Neural crest cell (in vitro differentiated cells): ENCODE measurements at places on chromosomes 13 and 19. TPM values are rescaled to one million over a fixed set of nuclear protein-coding genes. Genes with fewer than 3 reads are reported as not detected.

The ZNF345 gene
- total RNA-seq, result 8.7 and 10.2 TPM in 2 replicates

- peaks cover 15% of the 10 kb centered on the region for H3K36me3 ChIP-seq
- no peak for DNase-seq
- no peak overlapping the region for H3K27ac ChIP-seq
- no peaks in the 10 kb centered on the region for H3K4me1 ChIP-seq
- no peaks in the 10 kb centered on the region for H3K27me3 ChIP-seq
Measured at GRCh38 chr19:56750658-56751057, 79.1 kb upstream of the ZNF835 start.

- H3K4me3 ChIP-seq, result no peak overlapping the region
- no peaks in the 10 kb centered on the region for H3K27me3 ChIP-seq
- no peak overlapping the region for H3K27ac ChIP-seq
- no peaks in the 10 kb centered on the region for H3K36me3 ChIP-seq
- H3K4me1 ChIP-seq, result no peaks in the 10 kb centered on the region
- no peak for DNase-seq
Measured at GRCh38 chr13:96734499-96734898, 259.8 kb downstream of the OXGR1 start.

GRCh38 chr13:51713807-51714206 is 90.2 kb downstream of the DHRS12 start:
- H3K36me3 ChIP-seq, result peaks cover 5% of the 10 kb centered on the region
- DNase-seq, result no peak
- no peak overlapping the region for H3K27ac ChIP-seq
- H3K4me3 ChIP-seq, result no peak overlapping the region

The PPP1R15A gene
- 27.5 and 27.8 TPM in 2 replicates for total RNA-seq

The CYP4F8 gene
- not detected in 2 replicates for total RNA-seq

DNA sequence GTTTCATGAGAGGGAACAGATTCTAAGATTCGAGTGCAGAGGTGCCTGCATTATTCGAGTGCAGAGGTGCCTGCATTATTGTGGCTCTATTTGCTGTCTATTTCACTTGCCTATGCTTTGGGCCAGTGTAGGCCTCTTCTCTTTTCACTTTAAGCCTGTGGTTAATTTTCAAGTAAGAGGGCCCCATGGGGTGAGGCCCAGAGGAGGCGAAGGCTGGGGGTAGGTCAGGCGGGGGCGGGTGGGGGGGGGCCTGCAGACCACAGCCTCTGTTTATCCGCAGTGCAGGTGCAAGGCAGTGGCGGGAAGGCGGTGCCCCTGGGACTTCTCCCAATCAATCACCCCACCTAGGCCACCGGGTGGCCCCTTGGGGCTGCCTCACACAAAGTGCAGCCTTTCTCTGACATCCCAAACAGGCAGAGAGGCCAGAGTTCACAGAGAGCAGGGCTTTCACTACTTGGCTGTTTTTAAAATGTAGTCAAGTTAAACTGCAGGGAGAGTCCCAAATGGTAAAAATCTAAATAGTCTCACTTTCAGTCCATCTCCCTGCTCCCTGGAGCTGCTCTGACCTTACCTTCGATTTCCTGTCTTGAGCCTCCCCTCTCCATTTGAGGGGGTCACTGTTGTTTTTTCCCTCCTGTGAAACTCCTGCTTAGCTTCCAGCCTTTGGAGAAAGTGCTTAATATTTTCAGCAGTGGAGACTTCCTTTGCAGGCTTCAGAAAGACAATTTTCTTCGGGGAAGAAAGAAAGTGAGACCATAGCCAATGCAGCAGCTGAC is 249.0 kb downstream of the DLEU7 start:
- DNase-seq, result peak; percentile 18
- H3K4me3 ChIP-seq, result peak overlapping the region; percentile 23
- H3K4me1 ChIP-seq, result peaks cover 42% of the 10 kb centered on the region
- H3K36me3 ChIP-seq, result no peaks in the 10 kb centered on the region
- peak overlapping the region; percentile 83 for H3K27ac ChIP-seq
- H3K27me3 ChIP-seq, result no peaks in the 10 kb centered on the region

GRCh38 chr19:42468273-42468796 is 25.6 kb upstream of the CXCL17 start:
- H3K4me1 ChIP-seq, result peaks cover 34% of the 10 kb centered on the region
- no peaks in the 10 kb centered on the region for H3K36me3 ChIP-seq
- no peak for DNase-seq
- no peak overlapping the region for H3K4me3 ChIP-seq
- H3K27ac ChIP-seq, result no peak overlapping the region
- H3K27me3 ChIP-seq, result peaks cover 11% of the 10 kb centered on the region

- peaks cover 23% of the 10 kb centered on the region for H3K27me3 ChIP-seq
- DNase-seq, result no peak
- peaks cover 3% of the 10 kb centered on the region for H3K36me3 ChIP-seq
- H3K27ac ChIP-seq, result peak overlapping the region; percentile 57
- peak overlapping the region; percentile 76 for H3K4me3 ChIP-seq
- H3K4me1 ChIP-seq, result peaks cover 33% of the 10 kb centered on the region
Measured at GRCh38 chr19:11138601-11139300, 16.8 kb downstream of the SPC24 start.

DNA sequence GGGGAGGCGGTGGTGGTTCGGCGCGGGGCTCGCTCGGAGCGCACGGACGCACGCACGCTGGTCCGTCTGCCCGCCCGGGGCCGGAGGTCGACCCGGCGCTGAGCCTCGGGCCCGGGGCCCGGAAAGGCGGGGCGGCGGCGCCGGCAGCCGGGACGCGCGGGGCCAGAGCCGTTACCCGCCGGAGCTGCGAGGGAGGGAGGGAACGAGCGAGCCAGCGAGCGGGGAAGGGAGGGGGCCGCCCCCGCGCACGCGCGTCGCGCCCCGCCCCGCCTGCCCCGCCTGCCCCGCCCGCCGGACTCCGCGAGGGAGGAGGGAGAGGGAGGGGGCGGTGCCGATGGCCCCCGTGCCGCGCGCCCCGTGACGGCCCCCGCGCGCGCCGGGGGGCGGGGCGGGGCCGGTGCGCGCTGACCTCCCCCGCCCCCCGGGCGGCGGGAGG is 15.0 kb downstream of the CIC start:
- H3K36me3 ChIP-seq, result peaks cover 3% of the 10 kb centered on the region
- peaks cover 25% of the 10 kb centered on the region for H3K4me1 ChIP-seq
- H3K27ac ChIP-seq, result no peak overlapping the region
- peak; percentile 59 for DNase-seq
- peaks cover 4% of the 10 kb centered on the region for H3K27me3 ChIP-seq
- no peak overlapping the region for H3K4me3 ChIP-seq

DNA sequence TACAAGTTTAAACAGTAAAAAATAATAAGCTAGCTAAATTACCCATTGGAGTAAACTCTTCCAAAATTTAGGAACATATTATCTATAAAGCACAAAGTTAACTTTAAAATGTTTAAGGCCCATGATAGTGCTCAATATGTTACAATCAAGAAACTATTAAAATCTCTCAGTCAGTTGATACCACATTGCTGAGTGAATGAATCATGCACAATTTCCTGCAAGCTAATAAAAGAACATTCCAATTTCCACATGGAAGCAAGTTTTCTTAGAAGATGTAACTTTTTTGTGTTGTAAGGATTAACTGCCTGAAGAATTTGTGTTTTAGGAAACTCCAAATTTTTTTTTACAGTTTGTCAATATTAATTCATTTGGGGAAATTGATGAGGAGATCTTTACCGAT is 666.6 kb downstream of the SLITRK1 start:
- H3K4me1 ChIP-seq, result no peaks in the 10 kb centered on the region
- H3K36me3 ChIP-seq, result no peaks in the 10 kb centered on the region
- H3K4me3 ChIP-seq, result no peak overlapping the region
- H3K27ac ChIP-seq, result no peak overlapping the region

GRCh38 chr19:53002479-53002878 is 11.2 kb upstream of the ERVV-1 start:
- no peaks in the 10 kb centered on the region for H3K4me1 ChIP-seq
- H3K36me3 ChIP-seq, result peaks cover 2% of the 10 kb centered on the region
- DNase-seq, result no peak
- no peak overlapping the region for H3K4me3 ChIP-seq
- no peaks in the 10 kb centered on the region for H3K27me3 ChIP-seq
- no peak overlapping the region for H3K27ac ChIP-seq

DNA sequence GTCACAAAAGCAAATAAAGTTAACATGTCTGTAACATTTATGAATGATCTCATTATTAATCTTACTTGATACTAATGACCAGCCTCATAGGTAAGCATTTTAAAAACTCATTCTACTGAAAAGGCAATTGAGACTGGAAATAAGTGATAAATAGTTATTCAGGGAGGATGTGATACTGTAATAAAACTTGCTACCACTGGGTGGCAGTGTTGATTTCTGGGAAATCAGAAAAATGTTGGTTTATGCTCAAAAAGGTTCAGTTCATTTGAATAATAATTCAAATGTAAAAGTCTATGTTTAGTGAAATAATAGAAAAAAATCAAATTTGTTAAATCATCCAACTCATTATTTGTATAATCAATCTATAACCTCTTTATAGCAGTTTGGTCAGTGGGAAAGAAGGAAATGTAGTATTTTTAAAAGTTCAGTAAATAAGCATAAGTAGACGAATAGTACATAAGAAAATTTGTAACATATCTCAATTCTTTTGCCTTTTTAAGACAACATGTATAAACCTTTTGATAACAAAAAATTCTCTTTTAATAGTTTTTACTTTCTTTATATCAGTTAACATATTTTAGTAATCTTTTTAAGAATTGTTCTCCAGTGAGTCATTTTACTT is 9.6 kb downstream of the ABHD13 start:
- DNase-seq, result peak; percentile 24
- no peak overlapping the region for H3K4me3 ChIP-seq
- peaks cover 15% of the 10 kb centered on the region for H3K4me1 ChIP-seq

DNA sequence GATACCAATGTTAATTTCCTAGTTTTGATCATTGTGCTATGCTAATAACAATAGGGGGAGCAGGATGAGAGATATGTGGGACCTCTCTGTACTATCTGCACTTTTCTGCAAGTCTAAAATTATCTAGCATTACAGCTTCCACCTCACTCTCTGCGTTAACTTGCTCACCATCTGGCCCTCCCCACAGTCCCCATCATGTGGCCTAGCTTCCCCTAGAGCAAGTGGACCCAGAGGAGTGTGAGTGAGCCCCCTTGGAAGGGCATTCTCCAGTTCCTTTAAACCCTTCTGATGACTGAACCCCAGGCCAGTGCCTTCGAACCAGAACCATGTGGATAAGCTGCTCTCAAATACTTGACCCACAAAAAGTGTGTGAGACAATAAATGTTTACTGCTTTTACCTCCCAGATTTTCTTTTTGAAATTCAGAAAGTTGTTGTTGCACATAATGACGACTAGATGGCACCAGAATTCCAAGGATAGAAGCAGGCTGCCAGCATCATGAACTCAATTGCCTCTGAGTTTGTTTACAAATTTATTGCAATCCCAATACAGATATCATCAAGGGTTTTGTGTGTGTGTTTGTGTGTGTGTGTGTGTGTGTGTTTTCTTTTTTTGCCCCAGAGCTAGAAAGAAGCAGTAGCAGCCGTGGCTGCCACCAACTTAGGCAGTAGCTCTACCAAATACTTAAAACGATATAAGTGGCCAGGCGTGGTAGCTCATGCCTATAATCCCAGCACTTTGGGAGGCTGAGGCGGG is 49.0 kb upstream of the ZNF780A start:
- H3K27ac ChIP-seq, result no peak overlapping the region
- no peaks in the 10 kb centered on the region for H3K4me1 ChIP-seq
- peaks cover 64% of the 10 kb centered on the region for H3K27me3 ChIP-seq
- H3K4me3 ChIP-seq, result no peak overlapping the region
- no peaks in the 10 kb centered on the region for H3K36me3 ChIP-seq
- DNase-seq, result no peak

GRCh38 chr19:54462655-54463530 is 685 bp downstream of the LENG9 start:
- H3K36me3 ChIP-seq, result peaks cover 8% of the 10 kb centered on the region
- peak overlapping the region; percentile 47 for H3K4me3 ChIP-seq
- peak; percentile 36 for DNase-seq
- peaks cover 26% of the 10 kb centered on the region for H3K27me3 ChIP-seq
- peaks cover 10% of the 10 kb centered on the region for H3K4me1 ChIP-seq

GRCh38 chr13:82597747-82598146 is 1284.5 kb downstream of the SLITRK1 start:
- DNase-seq, result no peak
- H3K4me1 ChIP-seq, result no peaks in the 10 kb centered on the region
- H3K36me3 ChIP-seq, result no peaks in the 10 kb centered on the region
- no peak overlapping the region for H3K27ac ChIP-seq

DNA sequence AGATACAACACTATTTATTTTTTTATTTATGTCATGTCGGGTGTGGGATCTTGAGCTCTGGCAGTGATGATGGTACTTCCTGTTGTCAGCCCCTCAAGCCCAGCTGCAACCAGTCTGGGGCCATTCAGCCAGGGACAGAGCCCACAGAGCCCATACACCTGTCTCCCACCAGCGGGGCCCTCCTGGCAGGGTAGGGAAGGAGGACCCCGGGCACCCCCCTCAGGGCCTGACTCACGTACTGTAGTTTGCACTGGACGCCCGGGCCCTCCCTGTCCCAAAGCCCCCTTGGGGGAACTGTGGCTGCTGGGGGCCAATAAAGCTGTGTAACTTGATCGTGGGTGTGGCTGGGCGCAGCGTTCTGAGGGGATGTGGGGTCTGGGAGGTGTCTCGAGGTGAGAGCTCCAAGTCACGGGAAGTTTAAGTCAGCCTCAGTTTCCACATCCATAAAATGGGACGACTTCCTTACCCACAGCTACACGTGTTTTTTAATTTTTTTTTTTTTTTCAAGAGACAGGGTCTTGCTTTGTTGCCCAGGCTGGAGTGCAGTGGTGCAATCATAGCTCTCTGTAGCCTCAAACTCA is 9.5 kb downstream of the ATG4D start:
- no peak for DNase-seq
- no peaks in the 10 kb centered on the region for H3K4me1 ChIP-seq
- H3K36me3 ChIP-seq, result peaks cover 5% of the 10 kb centered on the region
- H3K27me3 ChIP-seq, result no peaks in the 10 kb centered on the region
- H3K27ac ChIP-seq, result no peak overlapping the region

The C13orf46 gene
- 0.66 and 1.9 TPM in 2 replicates for total RNA-seq

- H3K27ac ChIP-seq, result no peak overlapping the region
- H3K27me3 ChIP-seq, result no peaks in the 10 kb centered on the region
- no peak overlapping the region for H3K4me3 ChIP-seq
- DNase-seq, result no peak
Measured at GRCh38 chr13:104408733-104409132, 1342.5 kb upstream of the SLC10A2 start.

DNA sequence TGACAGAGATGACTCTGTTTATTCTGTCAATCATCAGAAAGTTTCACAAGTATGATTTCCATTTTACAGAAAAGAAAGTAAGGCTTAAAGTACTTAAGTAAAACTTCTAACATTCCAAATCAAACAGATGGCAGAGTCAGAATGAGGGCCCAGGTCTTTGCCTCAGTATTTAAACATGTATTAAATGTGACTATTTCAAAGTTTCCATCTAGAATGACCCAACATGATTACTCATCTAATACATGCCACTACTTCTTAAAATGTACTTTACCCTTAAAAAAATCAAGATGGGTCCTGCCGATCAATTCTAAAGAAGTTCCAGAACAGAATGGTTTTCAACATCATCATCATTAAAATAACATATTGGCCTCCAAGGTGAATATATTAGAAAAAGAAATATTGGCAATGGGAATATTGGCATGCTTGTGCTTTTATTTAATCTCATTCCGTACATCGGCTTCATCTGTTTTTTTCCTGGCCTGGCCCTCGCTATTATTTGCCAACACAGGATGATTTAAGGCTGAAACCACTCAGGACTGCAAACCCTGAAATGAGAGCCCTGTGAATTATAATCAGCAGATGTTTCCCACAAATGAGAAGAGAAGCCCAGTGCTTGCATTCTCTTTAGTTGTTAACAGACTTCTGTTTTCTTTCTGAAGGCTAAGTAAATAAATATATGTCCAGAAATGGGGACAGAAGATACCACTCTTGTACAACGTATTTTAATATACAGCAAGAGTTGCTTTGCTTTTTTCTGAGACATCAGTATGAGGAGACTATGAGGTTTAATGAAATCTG is 340.0 kb downstream of the DNAJC15 start:
- no peak overlapping the region for H3K27ac ChIP-seq
- H3K4me3 ChIP-seq, result no peak overlapping the region
- H3K36me3 ChIP-seq, result no peaks in the 10 kb centered on the region
- no peak for DNase-seq
- H3K27me3 ChIP-seq, result no peaks in the 10 kb centered on the region
